ENCODE measurements at places on chromosomes 12 and 14.
A peak's percentile ranks its signal among the peaks of the same experiment; 100 is the strongest.

GRCh38 chr12:96035283-96036236, at the start of gene LTA4H:
TSS of gene LTA4H (minus strand) at chr12:96035587. CDS start at chr12:96035519, 68 bp downstream.
- peak; percentile 98 for DNase-seq

- DNase-seq, result peak; percentile 38
Observed at GRCh38 chr14:34461334-34462131, 507 bp downstream of the SPTSSA start.

GRCh38 chr12:67633708-67634107, 14.8 kb upstream of the DYRK2 start:
- DNase-seq, result peak; percentile 17

GRCh38 chr12:11568155-11568761, 81.2 kb upstream of the ETV6 start:
- no peak for DNase-seq

DNA sequence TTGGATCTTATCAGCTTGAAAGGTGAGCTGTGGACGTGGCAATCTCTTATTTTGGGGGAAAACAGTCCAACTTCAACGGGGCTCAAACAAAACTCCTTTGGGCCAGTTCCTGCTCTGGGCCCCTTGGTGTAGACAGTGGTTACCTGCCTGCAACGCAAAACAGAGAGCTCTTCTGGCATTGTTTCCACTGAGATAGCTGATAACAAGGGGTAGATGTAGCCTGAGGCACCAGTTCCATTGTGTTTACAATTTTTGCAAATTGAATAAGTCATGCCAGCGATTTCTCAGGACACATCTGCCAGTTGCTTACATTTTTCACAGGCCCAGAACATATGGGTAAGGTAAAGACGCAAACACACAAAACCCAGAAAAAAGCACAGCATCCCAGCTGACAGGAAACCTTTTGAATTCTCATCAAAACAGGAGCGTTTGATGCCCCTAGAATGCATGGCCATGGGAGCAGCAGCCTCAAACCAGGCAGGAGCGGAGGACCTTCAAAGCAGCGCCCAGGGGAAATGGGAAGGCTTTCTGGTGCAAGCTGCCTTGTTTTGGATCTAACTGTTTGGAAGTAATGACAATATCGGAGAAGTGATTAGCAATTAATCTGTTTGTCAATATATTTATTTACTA, 259.7 kb downstream of the AACS start:
- DNase-seq, result no peak

GRCh38 chr14:76762411-76763095, 1.3 kb downstream of the VASH1 start:
- no peak for DNase-seq

DNA sequence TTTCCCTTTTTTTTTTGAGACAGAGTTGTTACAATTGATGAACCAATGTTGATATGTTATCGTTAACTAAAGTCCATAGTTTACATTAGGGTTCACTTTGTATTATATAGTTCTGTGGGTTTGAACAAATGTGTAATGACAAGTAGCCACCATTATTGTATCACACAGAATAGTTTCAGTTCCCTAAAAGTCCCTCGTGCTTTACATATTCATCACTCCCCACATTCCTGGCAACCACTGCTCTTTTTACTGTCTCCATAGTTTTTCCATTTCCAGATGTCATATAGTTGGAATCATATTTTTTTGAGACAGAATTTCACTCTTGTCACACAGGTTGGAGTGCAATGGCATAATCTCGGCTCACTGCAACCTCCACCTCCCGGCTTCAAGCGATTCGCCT, 12.5 kb downstream of the HSD17B6 start:
- no peak for DNase-seq

GRCh38 chr12:70733385-70733784, 96.2 kb upstream of the PTPRB start:
- DNase-seq, result no peak

DNA sequence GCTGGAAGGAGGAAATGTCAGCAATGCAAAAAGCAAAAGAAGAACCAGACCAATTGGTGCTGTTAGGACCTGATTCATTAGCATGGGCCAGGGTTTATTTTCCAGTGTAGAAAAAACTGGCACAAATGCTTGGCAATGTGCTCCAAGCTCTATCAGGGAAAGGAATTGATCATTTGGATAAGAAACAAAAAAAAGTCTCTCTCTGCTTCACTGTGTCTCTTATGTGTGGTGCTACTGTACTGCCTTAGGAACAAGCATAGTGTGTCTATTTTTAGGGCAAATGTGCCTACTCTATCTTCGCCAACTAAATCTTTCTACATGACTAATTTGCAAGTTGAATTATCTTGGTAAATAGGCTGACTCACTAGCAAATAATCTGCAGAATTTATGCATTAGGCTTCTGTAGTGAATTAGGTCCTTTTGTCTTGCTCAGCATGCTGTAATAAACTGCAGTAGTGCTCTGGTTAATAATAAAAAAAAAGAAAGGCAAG, 236.7 kb downstream of the MDGA2 start:
- no peak for DNase-seq

GRCh38 chr12:126069549-126070165, 1004.4 kb downstream of the AACS start:
- DNase-seq, result peak; percentile 9

DNA sequence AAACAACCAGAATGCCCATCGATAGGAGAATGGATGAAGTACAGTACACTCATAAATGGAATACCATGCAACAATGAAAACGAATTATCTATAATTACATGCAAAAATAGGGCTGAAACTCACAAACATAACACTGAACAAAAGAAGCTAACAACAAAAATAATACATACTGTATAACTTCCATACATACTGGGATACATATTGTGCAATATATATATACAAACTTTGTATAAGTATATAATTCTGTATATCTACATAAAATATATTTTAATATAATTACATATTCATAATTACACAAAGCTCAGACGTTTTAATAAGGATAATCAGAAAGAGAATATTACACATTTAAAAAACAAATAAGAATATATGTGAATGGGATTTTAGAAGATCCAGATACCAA, 90.2 kb downstream of the CDK17 start:
- no peak for DNase-seq

GRCh38 chr12:53096089-53096741, 1.3 kb upstream of the IGFBP6 start:
- DNase-seq, result no peak

DNA sequence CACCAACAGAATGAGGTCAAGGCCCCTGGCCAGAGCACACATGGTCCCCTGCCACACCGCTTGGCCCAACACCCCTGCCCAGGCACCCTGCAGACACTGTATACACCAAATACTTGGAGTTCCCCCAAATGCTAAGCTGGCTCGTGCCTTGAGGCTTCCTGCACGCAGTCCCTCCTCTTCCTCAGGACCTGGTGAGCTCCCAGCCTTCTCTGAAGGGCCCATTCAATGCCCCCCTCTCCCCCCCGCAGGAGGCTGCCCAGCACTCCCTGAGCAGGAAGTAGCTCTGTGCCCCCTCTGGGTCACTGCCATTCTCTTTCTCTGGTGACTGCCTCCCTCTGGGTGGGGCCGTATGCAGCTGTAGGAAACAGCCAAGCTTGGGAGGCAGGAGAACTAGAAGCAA, 75.3 kb downstream of the ITPK1 start:
- DNase-seq, result no peak

DNA sequence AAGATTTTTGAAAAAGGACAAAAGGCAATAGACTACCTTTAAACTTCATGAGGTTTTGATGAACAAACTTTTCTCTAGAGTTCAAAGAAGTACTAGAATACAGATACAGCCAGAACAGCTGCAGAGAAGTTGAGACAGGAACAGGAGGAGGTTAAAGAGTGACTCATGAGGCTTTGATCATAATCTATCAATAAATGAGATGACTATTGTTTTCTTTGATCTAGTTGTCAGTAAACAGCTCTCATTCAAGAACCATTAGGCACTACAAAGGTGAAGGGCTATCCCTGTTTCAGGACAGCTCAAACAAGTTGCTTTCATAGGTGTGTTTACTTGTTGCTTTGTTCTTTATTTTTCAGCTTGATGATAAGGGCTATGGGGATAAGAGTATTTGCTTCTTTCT, 2.4 kb downstream of the WASHC3 start:
- no peak for DNase-seq

- DNase-seq, result no peak
Observed at GRCh38 chr14:71232506-71232905, 325.2 kb downstream of the PCNX1 start.

- no peak for DNase-seq
Observed at GRCh38 chr14:32531942-32532515, 202.9 kb downstream of the AKAP6 start.
